ENCODE measurements at places on chromosomes 11 and 22.
A peak's percentile ranks its signal among the peaks of the same experiment; 100 is the strongest.

GRCh38 chr22:39706376-39707140 lies 136.0 kb downstream of the CACNA1I start:
- DNase-seq, result no peak

DNA sequence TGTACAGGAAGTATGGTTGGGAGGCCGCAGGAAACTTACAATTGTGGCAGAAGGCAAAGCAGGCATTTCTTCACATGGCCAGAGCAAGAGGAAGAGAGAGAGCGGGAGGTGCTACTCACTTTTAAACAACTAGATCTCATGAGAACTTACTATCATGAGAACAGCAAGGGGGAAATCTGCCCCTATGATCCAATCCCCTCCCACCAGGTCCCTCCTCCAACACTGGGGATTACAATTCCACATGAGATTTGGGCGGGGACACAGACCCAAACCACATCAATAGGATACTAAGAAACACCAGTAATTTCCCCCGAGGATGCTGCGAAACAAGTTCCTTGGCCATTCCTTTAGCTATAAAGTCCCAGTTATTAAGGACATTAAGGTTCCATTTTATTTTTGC lies 94.1 kb upstream of the SC5D start:
- DNase-seq, result no peak

GRCh38 chr22:23496445-23496833 lies 83.7 kb downstream of the IGLL1 start:
- DNase-seq, result no peak

- no peak for DNase-seq
Measured at GRCh38 chr22:49260681-49261580, 566.7 kb downstream of the BRD1 start.

DNA sequence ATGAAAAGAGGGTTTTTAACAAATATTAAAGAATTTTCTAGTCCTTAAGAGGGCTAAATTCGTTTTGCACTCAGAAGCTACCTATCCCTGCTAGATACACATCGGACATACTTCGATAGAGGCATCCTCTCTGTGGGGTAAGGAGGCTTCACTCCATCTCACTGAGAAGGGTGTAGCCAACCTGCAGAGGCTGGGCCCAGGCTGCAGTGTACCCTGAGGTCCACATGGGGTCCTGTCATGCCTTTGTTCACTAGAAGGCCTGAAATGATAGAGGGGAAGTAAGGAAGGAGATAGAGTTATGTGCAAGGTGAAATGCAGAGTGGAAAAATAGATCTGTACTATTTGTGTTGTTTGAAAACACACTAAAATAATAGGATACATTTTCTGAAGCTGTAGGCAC lies 45.6 kb downstream of the IGSF9B start:
- no peak for DNase-seq

- DNase-seq, result no peak
Measured at GRCh38 chr11:47553406-47553743, 443 bp upstream of the CELF1 start.

DNA sequence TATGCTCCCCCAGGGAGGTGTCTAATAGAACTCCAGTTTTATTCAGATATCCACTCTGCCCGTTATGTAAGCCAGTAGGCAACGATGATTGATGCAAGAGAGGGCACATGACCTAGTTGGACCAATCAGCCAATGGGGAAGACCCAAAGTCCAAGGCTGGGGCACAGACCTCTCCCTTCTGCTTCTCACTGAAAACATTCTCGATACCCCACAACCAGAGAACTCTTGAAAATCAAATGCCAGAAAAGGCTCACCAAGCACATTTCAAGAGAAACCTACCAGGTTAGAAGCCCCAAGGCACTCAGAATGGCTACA lies 7.4 kb downstream of the HIRA start:
- no peak for DNase-seq

GRCh38 chr22:28019881-28020861 lies 101.1 kb upstream of the PITPNB start:
- peak; percentile 23 for DNase-seq

DNA sequence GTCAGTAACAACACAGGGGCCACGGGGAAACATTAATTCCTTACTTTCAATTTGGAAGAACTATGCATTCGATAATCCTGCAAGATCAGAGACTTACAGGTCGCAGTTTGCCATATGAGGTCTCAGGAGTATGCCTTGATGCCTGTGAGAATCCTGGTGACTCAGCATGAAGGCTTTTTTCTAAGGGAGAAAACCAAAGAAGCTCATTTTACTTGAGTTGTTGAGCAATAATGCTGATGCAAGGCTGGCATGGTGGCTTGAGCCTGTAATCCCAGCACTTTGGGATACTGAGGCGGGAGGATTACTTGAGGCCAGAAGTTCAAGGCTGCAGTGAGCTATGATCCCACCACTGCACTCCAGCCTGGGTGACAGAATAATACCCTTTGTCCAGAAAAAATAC lies 26.6 kb downstream of the ATG16L2 start:
- no peak for DNase-seq

DNA sequence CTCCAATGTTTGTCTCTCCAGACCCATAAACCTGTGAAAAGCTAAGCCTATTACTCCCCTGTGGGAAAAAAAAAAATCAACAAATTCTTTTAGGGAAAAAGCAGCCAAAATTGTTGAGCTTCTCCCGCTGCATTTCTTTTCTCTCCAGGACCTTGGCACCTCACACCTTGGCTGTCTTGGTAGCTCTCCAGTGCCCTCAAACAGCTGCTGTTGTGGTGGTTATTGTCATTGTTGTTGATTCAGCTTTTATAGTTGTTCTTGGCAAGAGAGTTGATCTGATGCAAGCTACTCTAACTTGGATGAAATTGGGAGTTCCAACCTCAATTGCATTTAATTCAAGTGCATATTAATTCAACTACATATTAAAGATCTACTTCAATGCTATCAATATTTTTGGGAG lies 516.9 kb upstream of the LARGE1 start:
- no peak for DNase-seq

- peak; percentile 81 for DNase-seq
Measured at GRCh38 chr22:39528681-39529486, 3.7 kb downstream of the RPS19BP1 start.

GRCh38 chr11:27621405-27622161 lies 78.7 kb downstream of the BDNF start:
- DNase-seq, result no peak

DNA sequence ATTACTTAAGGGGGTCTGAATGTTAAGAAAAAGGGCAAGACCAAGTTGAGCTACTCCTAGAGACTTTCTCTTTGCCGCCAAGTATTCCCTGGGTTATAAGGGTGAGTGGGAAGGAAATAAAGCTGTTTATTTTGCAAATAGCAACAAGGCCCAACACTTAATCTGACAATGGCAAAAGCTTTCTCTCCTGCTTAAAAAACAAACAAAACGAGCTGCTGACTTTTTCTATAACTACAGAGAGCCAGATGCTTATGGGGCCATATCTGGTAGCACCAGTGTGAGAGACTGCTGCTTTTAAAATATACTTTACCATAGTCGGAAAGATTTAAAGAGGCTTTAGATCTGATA lies 2.3 kb upstream of the KDM2A start:
- DNase-seq, result no peak

- DNase-seq, result no peak
Measured at GRCh38 chr11:93849751-93850593, 446 bp downstream of the VSTM5 start.

DNA sequence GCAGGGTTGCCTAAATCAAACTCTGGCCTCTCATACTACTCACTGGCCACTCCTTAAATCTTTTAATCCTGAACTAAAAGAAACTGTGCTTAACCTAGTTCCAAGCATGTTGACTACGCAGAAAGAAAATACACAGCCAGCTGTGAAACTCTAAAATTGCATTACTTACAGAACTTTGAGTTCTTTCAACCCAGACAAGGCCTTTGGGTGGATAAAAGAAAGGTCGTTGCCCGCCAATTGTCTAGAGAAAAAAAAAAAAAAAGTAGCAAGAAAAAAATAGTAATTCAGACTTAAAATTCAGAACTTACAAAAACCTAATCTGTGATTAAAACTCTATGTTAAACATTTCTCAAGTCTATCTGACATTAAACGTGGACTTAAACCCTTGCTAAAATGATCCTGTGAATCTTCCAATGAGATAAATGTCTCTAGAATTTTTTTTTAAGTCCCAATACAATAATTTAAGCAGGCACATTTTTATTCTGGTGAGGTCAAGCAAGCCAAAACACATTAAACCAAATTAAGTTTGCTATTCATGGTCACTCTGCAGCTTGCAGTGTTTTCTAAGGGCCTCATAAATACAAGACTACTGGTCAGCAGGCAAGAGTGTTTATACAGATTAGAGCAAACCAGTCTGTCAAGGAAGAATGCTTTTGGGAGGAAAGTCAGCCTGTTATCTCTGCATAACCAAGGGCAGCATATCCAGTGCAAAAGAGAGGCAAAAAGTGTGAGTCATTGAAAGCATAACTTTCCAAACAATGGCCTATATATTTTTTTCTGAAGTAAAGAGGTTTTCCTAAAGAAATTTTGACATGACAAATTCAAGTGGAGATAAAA lies 29.5 kb upstream of the CCDC34 start:
- DNase-seq, result no peak
